Dermis microvascular lymphatic vessel endothelial cell (primary cell): ENCODE measurements at places on chromosomes 11 and 22. TPM values are rescaled to one million over a fixed set of nuclear protein-coding genes. Genes with fewer than 3 reads are reported as not detected.
A peak's percentile ranks its signal among the peaks of the same experiment; 100 is the strongest.

GRCh38 chr11:87039371-87039770 is 1.6 kb downstream of the TMEM135 start:
- peak; percentile 25 for DNase-seq

DNA sequence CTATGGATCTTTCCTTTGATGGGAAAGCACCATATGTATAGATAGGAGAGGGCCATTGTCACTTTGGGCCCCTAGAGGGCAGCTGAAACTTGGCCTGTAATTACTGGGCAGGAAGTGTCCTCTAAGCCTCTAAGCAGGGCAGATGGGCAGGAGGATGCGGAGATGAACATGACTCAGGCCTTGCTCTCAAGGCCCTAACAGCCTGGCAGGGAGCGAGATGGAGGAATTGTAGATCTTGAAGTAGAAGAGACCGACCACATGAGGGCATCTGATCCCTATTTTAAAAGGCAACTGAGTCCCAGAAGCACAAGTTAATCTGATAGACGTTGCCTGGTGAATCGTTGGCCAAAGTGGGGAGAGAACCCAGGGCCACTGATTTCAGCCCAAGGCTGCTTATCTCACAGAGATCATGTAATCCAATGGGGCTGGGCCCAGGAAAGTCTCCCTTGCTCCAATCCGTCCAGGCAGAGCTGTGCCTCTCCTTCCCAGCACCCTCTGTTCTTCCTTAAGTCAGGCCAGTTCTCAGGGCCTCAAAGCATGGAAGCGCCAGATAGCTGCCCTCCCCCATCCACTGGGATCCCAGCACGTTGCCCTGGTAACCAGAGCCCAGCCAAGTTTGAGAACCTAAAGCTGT is 2.5 kb upstream of the SEPTIN3 start:
- peak; percentile 83 for DNase-seq

RIC3 gene
- total RNA-seq: not detected in 2 replicates

PPP6R2 gene
- 39.4 and 58.5 TPM in 2 replicates for total RNA-seq

DNA sequence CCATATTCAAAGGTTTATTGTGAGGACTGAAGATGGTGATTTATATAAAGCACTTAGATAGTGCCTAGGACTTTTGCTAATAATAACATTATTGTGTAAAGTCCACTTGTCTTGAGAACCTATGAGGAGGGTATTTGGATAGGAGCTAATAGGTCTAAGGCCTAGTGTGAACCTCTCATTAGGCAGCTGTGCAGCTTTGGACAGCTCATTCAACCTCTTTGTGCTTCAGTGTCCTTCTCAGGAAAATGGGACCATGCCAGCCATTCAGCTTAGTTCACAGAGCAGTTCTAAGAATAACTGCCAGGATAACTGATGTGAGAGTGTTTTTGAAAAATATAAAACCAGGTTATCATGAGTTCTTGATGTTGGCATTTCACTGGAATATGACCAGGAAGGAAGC is 56.2 kb downstream of the NAV2 start:
- no peak for DNase-seq

- no peak for DNase-seq
Observed at GRCh38 chr11:127006311-127006710, 5.7 kb upstream of the KIRREL3 start.

- DNase-seq: no peak
Observed at GRCh38 chr11:32752001-32752400, 42.5 kb downstream of the CCDC73 start.

ARHGAP8 gene
- under 0.01 TPM in 1 of 2 replicates, not detected in the other for total RNA-seq

KLHDC7B gene
- not detected in 2 replicates for total RNA-seq

PNPLA5 gene
- total RNA-seq: not detected in 2 replicates

DNA sequence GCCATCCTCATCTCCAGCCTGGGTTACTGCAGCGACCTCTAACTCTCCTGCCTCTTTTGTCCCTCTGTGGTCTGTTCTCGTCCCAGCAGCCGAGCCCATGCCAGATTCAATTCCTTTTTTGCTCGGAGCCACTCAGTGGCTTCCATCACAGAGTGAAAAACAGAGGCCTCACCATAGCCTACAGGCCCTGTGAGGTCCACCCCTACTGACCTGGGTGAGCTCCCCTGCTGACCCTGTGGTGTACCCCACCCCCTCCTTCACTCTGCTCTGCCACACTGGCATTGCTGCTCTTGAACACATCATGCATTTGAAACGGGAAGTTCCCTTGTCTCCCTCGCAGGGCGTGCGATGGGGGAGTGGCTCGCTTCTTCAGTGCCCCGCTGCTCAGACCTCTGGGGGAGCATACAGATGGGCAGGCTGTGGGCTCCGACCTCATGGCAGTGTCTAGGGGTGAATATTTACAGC is 2.1 kb downstream of the AIP start:
- DNase-seq: no peak

DNA sequence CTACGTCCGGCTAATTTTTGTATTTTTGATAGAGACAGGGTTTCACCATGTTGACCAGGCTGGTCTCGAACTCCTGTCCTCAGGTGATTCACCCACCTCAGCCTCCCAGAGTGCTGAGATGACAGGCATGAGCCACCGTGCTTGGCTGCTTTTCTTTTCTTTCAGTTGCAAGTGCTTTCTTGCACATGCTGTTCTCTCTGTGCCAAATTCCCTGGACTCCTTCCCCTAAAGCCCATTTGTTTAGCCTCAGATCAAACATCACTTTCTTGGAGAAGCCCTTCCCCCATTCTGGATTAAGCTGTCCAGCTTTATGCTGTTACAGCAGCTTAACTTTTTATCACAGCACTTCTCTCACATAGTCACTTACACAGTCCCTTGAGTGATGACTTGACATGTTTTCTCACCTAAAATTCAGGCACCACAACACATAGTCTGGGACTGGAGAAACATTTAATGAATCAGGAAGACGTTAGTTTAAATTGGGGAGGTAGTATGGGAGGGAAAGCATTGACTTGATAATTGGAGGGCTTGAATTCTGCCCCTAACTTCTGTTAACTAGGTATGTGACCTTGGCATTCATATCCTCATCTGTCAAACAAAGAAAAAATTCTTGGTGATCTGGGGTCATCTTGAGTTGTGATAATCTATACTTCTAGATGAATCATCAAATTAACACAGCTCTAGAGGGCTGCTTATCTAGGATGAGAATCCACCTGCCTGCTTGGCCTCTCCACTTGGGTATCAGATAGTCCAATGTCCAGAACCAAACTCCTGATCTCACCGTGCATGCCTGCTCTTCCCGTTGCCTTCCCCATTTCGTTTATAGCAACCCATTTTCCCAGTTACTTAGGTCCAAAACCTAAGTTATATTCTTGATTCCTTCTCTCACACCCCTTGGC is 18.4 kb downstream of the ACO2 start:
- no peak for DNase-seq

- no peak for DNase-seq
Observed at GRCh38 chr11:70713086-70713835, 314.9 kb downstream of the CTTN start.

DNA sequence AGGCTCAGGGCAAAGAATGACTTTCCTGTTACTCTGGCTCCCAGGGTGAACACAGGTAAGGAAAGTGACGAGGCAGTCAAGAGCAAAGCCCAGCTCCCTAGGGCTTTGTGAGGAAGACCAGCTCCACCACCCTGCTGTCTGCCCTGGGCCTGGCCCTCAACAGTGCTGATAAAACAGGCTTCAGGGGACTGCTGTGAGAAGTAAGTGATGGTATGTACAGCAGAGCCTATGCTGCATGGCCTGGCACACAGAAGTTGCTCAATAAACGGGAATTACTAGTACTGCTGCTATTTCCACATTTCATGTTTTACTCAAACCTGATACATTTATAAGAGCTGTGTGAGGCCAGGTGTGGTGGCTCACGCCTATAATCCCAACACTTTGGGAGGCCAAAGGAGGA is 50.3 kb downstream of the MICAL3 start:
- no peak for DNase-seq

TRPM5 gene
- total RNA-seq: not detected in 2 replicates

- no peak for DNase-seq
Observed at GRCh38 chr11:101262258-101262657, 132.6 kb upstream of the PGR start.

DNA sequence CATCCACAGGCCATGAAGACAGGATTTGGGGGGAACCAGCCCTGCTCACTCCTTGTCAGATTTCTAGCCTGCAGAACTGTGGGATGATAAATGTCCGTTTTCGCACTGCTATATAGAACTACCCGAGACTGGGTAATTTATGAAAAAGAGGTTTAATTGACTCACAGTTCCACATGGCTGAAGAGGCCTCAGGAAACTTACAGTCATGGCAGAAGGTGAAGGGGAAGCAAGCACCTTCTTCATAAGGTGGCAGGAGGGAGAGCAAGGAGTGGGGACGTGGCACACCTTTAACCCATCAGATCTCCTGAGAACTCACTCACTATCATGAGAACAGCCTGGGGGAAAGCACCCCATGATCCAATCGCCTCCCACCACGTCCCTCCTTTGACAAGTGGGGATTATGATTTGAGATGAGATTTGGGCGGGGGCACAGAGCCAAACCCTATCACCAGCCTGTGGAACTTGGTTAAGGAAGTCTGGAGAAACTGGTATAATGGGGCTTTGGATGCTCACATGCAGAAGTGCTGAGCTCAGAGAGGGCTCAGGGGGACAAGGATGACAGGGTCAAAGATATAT is 50.7 kb downstream of the MYEOV start:
- DNase-seq: no peak

DNA sequence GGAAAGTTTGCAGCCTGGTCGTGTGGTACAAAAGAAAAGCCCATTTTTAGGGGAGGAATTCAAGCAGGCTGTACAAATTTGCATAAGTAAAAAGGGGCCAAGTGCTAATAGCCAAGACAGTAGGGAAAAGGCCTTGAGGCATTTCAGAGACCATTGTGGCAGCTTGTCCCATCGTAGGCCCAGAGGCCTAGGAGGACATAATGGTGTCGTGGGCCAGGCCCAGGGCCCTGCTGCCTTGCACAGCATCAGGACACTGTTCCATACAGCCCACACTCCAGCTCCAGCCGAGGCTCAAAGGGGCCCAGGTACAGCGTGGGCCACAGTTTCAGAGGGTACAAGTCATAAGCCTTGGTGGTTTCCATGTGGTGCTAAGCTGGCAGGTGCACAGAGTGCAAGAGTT is 106.9 kb downstream of the GRIK4 start:
- no peak for DNase-seq

DNA sequence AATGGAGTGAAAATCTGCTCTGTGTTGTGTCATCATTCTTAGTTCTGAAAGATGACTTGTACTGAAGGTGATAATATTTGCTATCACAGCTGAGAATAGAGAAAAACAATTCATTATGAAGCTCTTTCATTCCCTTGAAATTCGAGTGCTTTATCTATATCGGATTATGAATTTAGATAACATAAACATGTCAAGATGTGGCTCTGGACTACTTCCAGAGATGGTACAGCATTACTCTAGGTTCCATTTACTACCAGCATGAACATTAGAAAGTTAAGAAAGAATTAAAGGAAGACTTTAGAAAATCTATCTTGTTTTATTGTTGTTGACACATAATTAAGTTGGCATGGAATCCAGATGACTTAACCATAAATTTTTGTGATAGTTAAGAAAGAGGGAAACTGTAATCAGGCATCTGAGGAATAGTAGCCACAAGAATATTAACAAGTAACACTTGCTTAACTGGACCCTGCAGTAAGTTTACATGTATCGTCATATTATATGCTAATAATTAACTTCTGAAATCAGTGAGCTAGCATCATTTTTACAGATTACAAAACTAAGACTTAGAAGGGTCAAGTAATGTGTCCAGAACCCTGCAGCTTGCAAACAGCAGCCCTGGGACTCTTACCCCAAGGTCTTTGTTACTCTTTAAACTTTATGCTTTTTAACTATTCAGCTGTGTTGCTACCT is 182.6 kb downstream of the DDX10 start:
- DNase-seq: no peak

DNA sequence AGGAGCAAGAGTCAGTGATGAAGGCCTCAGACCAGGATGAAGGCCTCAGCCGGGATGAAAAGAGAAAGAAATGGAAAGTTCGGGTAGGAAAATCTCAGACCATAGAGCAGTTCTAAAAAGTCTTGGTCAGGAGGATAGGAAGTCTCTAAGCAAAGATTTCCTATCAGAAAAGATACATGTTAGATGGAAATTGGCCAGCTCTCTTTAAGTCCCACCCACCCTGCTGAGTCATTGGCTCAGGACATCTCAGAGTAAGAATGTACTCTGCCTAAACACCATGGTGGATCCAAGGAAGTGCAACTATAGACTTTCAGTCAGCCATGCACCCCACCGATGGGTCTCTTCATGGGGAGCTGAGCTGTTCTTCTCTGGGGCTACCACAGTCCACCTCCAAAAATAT is 4.4 kb downstream of the OR8B3 start:
- no peak for DNase-seq

- DNase-seq: no peak
Observed at GRCh38 chr11:92180664-92181251, 43.9 kb upstream of the FAT3 start.

DNA sequence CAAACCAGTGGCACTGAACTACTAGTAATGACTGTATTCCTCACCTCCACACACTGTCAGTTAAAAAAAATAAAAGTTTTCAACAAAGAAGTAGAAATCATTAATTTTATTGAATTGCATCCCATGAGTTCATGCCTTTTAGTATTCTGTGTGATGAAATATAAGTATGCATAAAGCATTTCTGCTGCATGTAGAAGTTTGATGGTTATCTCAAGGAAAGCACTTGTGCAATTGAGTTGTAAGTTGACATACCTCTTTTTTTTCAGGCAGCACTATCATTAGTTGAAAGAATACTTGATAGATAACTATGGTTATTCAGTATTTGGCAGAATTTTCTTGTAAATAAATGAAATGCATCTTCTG is 104.4 kb downstream of the STIM1 start:
- DNase-seq: no peak

DNA sequence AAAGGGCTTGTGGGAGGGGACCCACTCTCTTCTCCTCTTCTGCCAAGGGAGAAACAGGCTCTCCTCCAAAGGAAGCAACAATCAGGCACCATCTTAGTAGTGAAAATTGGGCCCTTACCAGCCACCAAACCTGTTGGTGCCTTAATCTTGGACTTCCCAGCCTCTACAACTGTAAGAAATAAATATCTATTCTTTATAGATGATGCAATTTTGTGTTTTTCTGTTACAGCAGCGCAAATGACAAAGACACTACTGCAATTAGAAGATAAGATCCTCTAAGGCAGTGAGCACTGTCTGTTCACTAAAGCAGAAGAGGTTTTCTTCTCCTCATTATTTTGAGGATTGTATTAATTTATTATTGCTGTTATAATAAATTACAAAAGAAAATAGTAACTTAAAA is 691.4 kb upstream of the CCDC179 start:
- no peak for DNase-seq

GRCh38 chr11:24622262-24622661 is 125.4 kb downstream of the LUZP2 start:
- no peak for DNase-seq

- no peak for DNase-seq
Observed at GRCh38 chr11:103910721-103911120, 125.7 kb upstream of the DDI1 start.

GRCh38 chr22:17098379-17098819 is 13.6 kb downstream of the IL17RA start:
- no peak for DNase-seq

ALDH3B1 gene
- total RNA-seq: 1.0 and 1.3 TPM in 2 replicates

SHISAL1 gene
- under 0.01 TPM in 2 replicates for total RNA-seq

NPTXR gene
- 0.13 TPM in 2 replicates for total RNA-seq

- DNase-seq: no peak
Observed at GRCh38 chr22:46352691-46353386, 17.3 kb downstream of the TRMU start.
